Stomach (tissue), 19 donors: ENCODE measurements at places on chromosomes 6 and 20. TPM values are rescaled to one million over a fixed set of nuclear protein-coding genes. Genes with fewer than 3 reads are reported as not detected.

- no peak overlapping the region for H3K27ac ChIP-seq
- H3K27me3 ChIP-seq = no peaks in the 10 kb centered on the region
- peak; percentile 16 for DNase-seq
Observed at GRCh38 chr6:71509191-71510005, 220.8 kb downstream of the OGFRL1 start.

DNA sequence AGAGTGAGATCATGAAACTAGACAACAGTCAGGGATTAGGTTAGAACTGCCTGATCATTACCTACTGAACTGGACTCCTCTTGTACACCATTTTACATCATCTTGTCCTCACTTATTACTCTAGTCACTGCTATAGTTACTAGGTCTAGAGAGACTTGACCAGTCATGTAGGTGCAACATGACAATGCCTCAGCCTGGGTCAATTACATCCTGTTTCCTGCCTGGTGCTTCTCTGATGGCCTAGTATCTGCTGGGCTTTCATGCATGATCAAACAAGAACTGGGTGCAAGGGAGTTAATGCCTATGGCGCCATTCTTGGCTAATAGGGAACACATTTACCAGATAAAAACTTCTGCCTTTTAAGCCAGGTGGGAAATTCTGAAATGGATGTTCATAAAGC is 39.2 kb upstream of the MMS22L start:
- no peaks in the 10 kb centered on the region for H3K4me1 ChIP-seq
- H3K27ac ChIP-seq = no peak overlapping the region
- no peaks in the 10 kb centered on the region for H3K36me3 ChIP-seq
- DNase-seq = no peak
- H3K27me3 ChIP-seq = no peaks in the 10 kb centered on the region
- no peak overlapping the region for H3K4me3 ChIP-seq

DNA sequence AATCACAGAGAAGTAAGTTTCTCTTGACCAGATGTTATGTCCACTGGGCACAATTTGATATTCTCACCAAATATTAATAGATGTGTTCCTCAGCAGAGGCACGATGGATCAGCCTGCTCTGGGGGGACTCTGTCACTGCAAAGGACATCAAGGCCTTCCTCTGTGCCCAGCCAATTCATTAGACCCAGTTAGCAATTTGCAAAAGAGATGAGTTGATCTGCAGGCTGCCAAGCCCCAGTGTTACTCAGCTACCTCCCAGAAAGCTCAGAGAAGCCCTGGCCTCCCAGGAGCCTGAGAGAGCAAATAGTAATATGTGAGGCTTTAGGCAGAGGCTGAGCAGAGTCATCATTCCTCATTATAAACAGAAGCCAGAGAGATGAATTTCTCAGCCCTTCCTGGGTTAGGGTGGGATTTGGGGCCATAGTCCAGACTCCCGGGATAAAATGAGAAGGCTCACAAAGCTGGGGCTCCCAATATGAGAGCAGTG is 54.2 kb downstream of the ZNF831 start:
- no peaks in the 10 kb centered on the region for H3K27me3 ChIP-seq
- DNase-seq = no peak
- H3K4me3 ChIP-seq = no peak overlapping the region

DNA sequence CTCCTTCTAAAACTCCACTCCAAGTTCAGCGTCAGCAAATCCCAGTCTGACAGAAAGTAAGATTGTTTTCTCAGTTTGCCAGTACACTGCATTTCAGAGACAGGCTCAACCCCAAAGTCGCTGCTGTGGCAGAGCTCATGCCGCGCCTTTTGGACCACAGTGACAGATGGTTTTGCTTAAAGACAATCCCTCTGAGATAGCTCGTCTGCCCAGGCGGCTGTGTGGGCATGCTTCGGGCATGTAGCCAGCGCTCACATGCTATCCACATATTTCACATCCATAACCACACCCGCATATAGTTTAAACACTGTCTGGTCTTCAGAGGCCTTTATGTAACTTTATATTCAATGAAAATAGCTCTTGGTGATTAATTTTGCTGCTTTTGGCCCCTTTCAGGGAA is 14.7 kb upstream of the PXDC1 start:
- no peaks in the 10 kb centered on the region for H3K4me1 ChIP-seq
- no peak overlapping the region for H3K27ac ChIP-seq
- no peak for DNase-seq

DNA sequence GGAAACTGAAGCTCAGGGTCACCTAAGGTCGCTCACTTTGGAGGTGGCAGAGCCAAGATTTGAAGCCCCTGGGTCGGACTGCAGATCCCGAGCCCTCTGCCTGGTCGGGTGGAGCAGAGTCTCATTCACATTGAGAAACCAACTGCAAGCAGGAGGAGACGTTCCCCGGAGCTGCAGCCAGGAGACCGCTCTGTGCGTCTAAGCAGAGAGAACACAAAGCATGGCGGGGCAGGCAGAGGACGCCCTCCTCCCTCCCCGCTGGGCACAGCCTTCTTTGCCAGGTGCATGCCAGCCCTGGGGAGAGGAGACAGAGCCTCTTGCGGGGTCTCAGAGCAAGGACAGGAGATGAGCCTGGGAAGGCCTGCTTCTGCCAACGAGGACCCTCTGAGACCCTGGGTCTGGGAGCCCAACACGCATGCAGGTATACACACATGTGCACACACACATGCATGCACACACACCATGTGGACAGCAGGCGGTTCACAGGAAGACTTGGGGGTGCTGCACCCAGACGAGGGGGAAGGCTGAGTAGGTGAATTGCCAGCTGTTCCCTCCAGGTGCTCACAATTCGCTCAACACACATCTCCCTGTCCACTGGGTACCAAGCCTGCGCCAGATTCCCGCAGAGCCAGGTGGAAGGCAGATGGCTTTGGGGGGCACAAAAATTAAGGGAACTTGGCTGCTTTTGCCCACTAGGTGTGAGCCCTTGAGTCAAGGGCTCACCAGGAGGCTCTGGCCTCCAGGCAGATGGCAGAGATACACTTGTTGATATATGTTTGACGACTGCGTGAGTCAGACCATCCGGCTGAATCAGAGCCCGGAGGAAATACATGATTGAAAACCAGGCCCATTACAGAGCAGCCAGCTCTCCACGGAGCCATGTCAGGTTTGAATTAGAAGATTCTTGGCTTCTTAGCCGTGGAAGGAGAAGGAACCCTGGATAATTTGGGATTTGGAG is 5.5 kb upstream of the NTSR1 start:
- peaks cover 14% of the 10 kb centered on the region for H3K4me1 ChIP-seq
- H3K27ac ChIP-seq = no peak overlapping the region
- H3K27me3 ChIP-seq = peaks cover 7% of the 10 kb centered on the region
- no peak for DNase-seq

DNA sequence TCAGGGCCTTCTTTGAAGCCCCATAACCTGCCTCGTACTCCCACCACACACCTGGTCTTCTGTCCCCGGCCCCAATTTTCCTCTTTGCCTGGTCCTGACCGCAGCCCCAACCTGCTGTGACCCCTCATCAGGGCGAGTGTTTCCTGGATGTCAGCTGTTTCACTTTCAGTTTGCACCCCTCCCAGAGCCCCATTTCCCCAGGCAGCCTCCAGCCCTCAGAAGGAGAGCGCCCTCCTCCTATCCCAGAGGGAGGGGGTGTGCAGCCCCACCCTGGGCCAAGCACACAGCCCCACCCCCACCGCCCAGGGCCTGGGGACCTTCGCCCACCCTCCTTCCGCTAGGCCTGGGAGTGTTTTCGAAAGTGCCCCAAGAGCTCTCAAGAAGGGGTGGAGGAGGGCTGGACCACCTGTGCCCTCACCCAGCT is 1.5 kb downstream of the BAK1 start:
- H3K4me3 ChIP-seq = peak overlapping the region; percentile 64
- H3K36me3 ChIP-seq = peaks cover 39% of the 10 kb centered on the region
- H3K27ac ChIP-seq = peak overlapping the region; percentile 78
- DNase-seq = peak; percentile 57
- H3K27me3 ChIP-seq = no peaks in the 10 kb centered on the region

DNA sequence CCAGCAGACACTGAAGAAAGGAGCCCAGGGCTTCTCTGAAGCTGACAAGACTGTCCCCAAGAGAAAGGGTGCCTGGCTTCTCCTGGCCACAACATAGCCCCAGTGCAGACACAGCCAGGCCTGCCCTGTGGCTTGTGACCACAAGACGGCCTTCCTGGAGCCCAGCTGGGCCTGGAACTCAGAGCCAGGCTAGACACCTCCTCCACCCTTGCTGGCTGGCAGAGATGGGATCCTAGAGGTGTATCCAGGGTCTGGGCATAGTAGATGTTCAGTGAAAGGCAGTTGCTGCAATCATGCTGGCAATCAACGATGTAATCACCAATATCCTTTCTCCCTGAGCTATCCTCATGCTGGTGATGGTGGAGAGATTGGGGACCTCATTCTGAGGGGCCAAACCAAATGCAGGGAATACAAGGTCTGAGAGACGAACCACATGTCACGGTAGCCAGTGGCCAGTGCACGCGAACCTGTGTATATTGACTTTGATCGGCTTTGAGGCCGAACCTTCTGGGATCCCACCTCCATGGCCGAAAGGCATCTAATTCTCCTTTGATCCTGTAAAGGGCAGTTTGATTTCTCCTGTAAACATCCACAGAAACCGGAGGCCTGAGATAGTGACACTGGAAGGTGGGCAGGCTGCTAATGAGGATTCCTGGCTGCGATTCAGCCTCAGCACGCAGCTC is 115.2 kb downstream of the PSMB1 start:
- H3K27me3 ChIP-seq = no peaks in the 10 kb centered on the region
- H3K36me3 ChIP-seq = no peaks in the 10 kb centered on the region
- peaks cover 9% of the 10 kb centered on the region for H3K4me1 ChIP-seq
- H3K27ac ChIP-seq = peak overlapping the region; percentile 23

- H3K36me3 ChIP-seq = no peaks in the 10 kb centered on the region
- no peaks in the 10 kb centered on the region for H3K4me1 ChIP-seq
- H3K27ac ChIP-seq = no peak overlapping the region
- no peak overlapping the region for H3K4me3 ChIP-seq
- H3K27me3 ChIP-seq = no peaks in the 10 kb centered on the region
- no peak for DNase-seq
Observed at GRCh38 chr6:5976811-5977210, 29.9 kb downstream of the NRN1 start.

GRCh38 chr6:38937839-38938613 is 110.6 kb upstream of the GLP1R start:
- no peak overlapping the region for H3K4me3 ChIP-seq
- DNase-seq = no peak
- no peak overlapping the region for H3K27ac ChIP-seq
- H3K27me3 ChIP-seq = no peaks in the 10 kb centered on the region

DNA sequence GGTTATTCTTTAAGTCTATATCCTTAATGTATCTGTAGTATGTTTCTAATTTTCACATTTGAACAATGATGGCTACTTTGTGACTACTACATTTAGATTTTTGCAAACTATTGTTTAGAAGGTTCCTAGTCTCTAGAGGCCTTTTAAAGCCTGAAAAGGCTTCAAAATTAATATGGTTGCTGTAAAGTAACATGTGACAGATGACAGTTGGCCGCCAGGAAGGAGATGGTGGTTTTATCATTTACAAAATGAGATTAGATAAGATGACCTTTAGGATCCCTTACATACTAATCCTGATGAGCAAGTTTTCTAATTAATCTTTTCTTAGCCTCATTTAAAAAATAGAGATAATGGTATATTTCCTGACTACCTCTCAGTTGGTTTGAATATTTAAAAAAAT is 18.8 kb downstream of the SCAF8 start:
- no peaks in the 10 kb centered on the region for H3K27me3 ChIP-seq
- no peaks in the 10 kb centered on the region for H3K36me3 ChIP-seq
- H3K27ac ChIP-seq = no peak overlapping the region

DNA sequence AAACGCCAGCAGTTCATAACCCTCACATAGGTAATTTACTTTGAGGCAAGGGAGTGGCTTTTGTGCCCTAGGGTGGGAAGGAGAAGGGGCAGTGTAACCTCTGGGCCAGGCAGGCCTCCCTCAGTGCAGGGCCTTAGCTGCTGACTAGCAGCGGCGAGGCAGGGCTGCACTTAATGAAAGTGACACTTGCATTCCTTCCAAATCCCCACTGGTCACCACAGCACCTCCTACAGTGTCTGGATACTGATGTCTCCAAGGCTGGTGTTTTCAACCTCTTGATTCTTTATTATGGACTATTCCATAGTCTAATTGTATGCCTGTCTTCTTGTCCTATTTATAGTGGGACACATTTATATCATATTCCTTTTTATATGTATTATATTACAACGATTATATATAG is 152.7 kb downstream of the LY86 start:
- H3K4me3 ChIP-seq = no peak overlapping the region
- H3K27ac ChIP-seq = no peak overlapping the region
- H3K27me3 ChIP-seq = no peaks in the 10 kb centered on the region

- no peaks in the 10 kb centered on the region for H3K36me3 ChIP-seq
- no peak overlapping the region for H3K4me3 ChIP-seq
- no peaks in the 10 kb centered on the region for H3K27me3 ChIP-seq
- H3K4me1 ChIP-seq = no peaks in the 10 kb centered on the region
- no peak for DNase-seq
- no peak overlapping the region for H3K27ac ChIP-seq
Observed at GRCh38 chr20:55269913-55270312, 735.4 kb downstream of the CBLN4 start.

The OPRM1 gene
- total RNA-seq = not detected

The SRMS gene
- total RNA-seq = not detected

The MYBL2 gene
- total RNA-seq = 4.6 TPM

The EEF1A2 gene
- total RNA-seq = 0.58 TPM

The GRIK2 gene
- total RNA-seq = 0.45 TPM

The MROH8 gene
- not detected for total RNA-seq
